Sigmoid colon (tissue), 7 donors: ENCODE measurements at places on chromosomes 2 and 18. TPM values are rescaled to one million over a fixed set of nuclear protein-coding genes. Genes with fewer than 3 reads are reported as not detected.

CARF gene
- 2.4 TPM for polyA plus RNA-seq

GRCh38 chr2:15262792-15263191 is 298.3 kb downstream of the NBAS start:
- no peaks in the 10 kb centered on the region for H3K27me3 ChIP-seq
- DNase-seq: no peak
- peaks cover 12% of the 10 kb centered on the region for H3K4me1 ChIP-seq
- H3K27ac ChIP-seq: no peak overlapping the region
- H3K36me3 ChIP-seq: no peaks in the 10 kb centered on the region

TRIM54 gene
- polyA plus RNA-seq: not detected

DNA sequence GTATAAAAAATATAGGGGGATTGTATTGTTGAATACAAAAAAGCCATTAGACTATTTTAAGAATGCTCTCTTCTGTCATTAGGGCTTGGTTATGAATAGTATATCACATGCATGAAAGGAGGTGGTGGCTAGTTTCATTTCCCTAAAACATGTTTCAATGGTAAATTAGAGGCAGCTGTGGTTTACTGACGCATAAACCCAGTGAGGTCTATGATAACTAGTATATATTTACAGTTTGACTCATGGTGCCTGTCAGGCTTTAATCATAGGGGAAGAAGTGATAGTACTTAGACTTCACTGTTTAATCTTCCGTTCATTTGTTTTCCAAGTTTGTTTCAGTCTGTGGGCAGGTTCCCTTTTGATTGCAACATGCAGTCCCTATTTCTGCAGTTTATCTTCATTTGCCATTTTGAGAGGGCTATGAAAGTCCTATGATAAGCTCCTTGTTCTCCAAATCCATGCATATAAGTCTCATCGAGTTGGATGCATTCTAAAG is 55.1 kb upstream of the MAP4K3 start:
- no peaks in the 10 kb centered on the region for H3K36me3 ChIP-seq
- DNase-seq: no peak
- peak overlapping the region; percentile 42 for H3K27ac ChIP-seq
- H3K27me3 ChIP-seq: no peaks in the 10 kb centered on the region

GRCh38 chr2:28904802-28905457 is 10.5 kb downstream of the WDR43 start:
- H3K36me3 ChIP-seq: peaks cover 60% of the 10 kb centered on the region
- H3K27me3 ChIP-seq: no peaks in the 10 kb centered on the region
- peaks cover 15% of the 10 kb centered on the region for H3K4me1 ChIP-seq
- H3K27ac ChIP-seq: no peak overlapping the region

DUSP19 gene
- polyA plus RNA-seq: 1.2 TPM
